ENCODE measurements at places on chromosomes 11 and 22.

DNA sequence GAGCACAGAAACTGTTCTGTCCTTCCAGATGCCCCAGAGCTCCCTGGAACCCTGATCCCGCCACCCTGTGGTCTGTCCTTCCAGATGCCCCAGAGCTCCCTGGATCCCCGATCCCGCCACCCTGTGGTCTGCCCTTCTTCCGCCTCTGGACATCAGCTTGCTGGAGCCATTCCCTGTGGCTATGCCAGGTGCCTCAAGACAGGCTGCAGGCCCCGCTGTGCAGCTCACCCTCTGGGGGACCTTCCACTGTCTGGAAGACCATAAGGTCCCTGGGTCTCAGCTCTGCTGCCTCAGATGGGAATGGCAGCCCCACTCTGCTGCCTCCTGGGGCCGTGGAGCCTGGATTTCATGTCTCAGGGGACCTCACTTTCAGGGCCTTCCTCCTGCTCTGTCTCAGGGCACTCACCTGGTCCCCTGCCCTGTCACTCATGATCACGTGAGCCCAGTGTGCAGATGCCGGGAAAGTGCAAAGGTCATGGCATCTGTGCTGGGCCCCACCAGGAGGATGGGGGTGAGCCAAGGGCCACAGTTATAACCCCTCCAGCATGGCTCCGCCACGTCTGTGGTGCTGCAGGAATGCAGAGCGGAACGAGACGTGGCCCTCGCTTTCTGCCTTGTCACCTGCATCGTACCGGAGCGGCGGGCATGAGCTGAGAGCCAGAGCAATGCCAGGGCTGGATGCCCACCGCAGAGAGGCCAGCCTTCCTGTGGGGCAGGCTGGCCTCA, 1520.7 kb downstream of the BRD1 start:
- no peak overlapping the region for H3K27ac ChIP-seq
- DNase-seq, result no peak

DNA sequence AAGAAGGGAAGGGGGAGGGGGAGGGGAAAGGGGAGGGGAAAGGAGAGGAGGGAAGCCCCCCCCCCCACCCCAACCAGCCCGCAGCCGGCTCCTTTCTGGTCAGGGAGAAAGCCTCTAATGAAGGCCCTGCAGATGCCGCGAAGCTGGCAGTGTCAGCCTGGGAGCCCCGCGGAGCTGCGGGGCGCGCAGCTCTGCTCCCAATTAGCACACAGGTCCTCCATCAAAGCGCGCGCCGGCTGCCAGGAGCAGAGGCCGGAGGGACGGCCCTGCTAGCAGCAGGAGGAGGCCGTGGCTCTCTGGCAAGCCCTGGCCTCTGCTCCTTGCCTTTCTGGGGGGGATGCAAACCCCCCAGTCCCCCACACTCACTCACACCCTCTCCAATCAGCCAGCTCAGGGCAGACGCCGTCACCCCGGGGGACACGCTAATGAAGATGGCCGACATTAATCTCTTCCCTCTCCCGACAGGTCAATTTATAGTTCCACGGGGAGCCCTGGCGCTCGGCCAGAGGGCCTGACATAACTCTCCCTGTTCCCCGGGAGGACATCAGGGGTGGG, 70.5 kb upstream of the TCF20 start:
- no peaks in the 10 kb centered on the region for H3K36me3 ChIP-seq
- H3K27me3 ChIP-seq, result peaks cover 24% of the 10 kb centered on the region
- no peak for DNase-seq
- no peaks in the 10 kb centered on the region for H3K4me1 ChIP-seq
- H3K27ac ChIP-seq, result no peak overlapping the region

DNA sequence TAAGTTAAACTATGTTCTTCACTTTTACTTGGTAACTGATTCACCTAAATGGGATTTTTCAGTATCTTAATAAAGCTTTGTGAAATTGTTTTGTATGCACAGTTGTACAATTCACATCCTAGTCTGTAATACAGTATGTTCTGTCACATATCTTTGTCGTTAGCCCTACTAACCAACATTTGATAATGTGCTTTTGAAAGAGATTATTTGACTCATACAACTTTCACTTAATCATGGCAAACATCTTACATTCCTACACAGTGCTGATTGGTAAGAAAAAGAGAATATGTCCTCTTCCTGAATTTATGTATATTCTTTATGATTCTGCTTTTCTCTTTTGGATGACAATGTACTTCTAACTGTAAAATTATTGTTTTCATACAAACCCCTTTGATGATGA, 234.5 kb downstream of the METTL15 start:
- no peak for DNase-seq
- no peaks in the 10 kb centered on the region for H3K27me3 ChIP-seq
- H3K27ac ChIP-seq, result no peak overlapping the region
- H3K36me3 ChIP-seq, result no peaks in the 10 kb centered on the region

DNA sequence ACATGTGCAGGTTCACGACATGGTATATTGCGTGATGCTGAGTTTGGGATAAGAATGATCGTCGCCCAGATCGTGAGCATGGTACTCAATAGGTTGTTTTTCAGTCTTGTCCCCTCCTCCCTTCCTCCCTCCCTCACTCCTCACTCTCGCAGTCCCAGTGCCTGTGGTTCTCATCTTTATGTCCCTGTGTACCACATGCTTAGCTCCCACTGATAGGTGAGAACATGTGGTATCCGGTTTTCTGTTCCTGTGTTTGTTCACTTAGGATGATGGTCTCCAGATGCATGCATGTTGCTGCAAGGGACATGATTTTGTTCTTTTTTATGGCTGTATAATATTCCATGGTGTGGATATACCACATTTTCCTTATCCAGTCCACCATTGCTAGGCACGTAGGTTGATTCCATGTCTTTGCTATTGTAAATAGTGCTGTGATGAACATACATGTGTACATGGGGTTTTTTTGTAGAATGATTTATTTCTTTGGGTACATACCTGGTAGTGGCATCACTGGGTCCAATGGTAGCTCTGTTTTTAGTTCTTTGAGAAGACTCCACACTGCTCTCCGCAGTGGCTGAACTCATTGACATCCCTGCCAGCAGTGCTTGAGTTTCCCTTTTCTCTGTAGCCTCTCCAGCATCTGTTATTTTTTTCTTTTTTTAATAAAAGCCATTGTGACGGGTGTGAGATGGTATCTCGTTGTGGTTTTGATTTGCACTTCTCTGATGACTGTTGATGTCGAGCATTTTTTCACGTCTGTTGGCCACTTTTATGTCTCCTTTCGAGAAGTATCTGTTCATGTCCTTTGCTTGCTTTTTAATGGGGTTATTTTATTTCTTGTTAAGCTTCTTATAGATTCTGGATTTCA, 16.4 kb downstream of the ZBED4 start:
- no peaks in the 10 kb centered on the region for H3K4me1 ChIP-seq
- H3K27ac ChIP-seq, result no peak overlapping the region
- H3K27me3 ChIP-seq, result no peaks in the 10 kb centered on the region

- peaks cover 34% of the 10 kb centered on the region for H3K4me1 ChIP-seq
- H3K4me3 ChIP-seq, result no peak overlapping the region
- no peaks in the 10 kb centered on the region for H3K27me3 ChIP-seq
- no peaks in the 10 kb centered on the region for H3K36me3 ChIP-seq
- DNase-seq, result peak; percentile 40
Measured at GRCh38 chr22:37195921-37196320, 7.9 kb upstream of the C1QTNF6 start.

GRCh38 chr11:17185938-17186337, 21.8 kb downstream of the PIK3C2A start:
- H3K36me3 ChIP-seq, result no peaks in the 10 kb centered on the region
- no peak for DNase-seq
- no peak overlapping the region for H3K4me3 ChIP-seq
- no peak overlapping the region for H3K27ac ChIP-seq

DNA sequence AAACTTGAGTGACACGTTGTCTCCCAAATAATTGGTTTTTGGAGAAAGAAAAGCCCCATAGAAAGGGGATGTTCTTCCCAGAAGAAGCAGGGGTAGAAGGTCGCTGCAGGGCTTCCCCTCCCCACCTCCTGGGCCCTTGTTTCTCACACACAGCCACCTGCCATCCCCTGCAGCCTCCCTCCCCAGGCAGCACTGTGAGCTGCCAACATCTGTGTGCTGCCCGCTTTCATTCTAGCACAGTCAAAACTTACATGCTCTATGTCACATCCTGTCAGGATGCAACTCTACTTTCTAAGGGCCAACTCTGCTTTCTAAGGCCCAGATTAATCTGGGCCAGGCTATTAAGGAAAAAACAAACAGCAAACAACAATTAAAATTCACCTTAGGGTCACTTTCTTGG, 309.4 kb upstream of the ZC3H12C start:
- no peak for DNase-seq
- no peaks in the 10 kb centered on the region for H3K4me1 ChIP-seq
- H3K4me3 ChIP-seq, result no peak overlapping the region
- H3K27me3 ChIP-seq, result no peaks in the 10 kb centered on the region

- no peak overlapping the region for H3K27ac ChIP-seq
- peaks cover 32% of the 10 kb centered on the region for H3K36me3 ChIP-seq
- no peaks in the 10 kb centered on the region for H3K27me3 ChIP-seq
- H3K4me1 ChIP-seq, result no peaks in the 10 kb centered on the region
- DNase-seq, result no peak
Measured at GRCh38 chr11:86438685-86439084, 64.0 kb downstream of the CCDC81 start.

- no peaks in the 10 kb centered on the region for H3K36me3 ChIP-seq
- no peak overlapping the region for H3K4me3 ChIP-seq
- H3K4me1 ChIP-seq, result no peaks in the 10 kb centered on the region
- DNase-seq, result no peak
- no peak overlapping the region for H3K27ac ChIP-seq
Measured at GRCh38 chr22:25092119-25092518, 107.5 kb upstream of the CRYBB3 start.

GRCh38 chr11:129278586-129279319, 86.6 kb upstream of the ARHGAP32 start:
- peak; percentile 54 for DNase-seq
- peak overlapping the region; percentile 71 for H3K4me3 ChIP-seq
- no peaks in the 10 kb centered on the region for H3K36me3 ChIP-seq
- H3K4me1 ChIP-seq, result peaks cover 11% of the 10 kb centered on the region

DNA sequence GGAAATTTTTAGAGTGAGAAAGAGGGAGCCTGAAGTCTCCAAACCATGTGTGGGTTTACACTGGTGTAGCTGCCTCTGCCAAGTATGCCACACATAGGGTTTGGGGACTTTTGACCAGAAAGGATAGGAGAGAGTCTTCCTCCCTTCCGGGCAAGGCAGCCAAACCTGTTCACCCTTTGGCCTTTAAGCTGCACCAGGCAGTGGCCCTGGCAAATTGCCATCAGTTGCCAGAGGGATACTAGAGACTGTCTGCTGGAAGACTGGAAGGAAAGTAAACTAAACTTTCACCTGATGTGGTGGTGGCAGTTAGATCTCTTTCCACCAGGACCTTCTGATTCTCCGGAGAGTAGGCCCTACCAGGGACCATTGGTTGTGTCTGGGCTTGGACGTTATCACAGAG, 1263.2 kb downstream of the FAM181B start:
- no peak overlapping the region for H3K4me3 ChIP-seq
- no peak overlapping the region for H3K27ac ChIP-seq
- H3K36me3 ChIP-seq, result no peaks in the 10 kb centered on the region
- no peak for DNase-seq
- H3K27me3 ChIP-seq, result no peaks in the 10 kb centered on the region
- no peaks in the 10 kb centered on the region for H3K4me1 ChIP-seq

DNA sequence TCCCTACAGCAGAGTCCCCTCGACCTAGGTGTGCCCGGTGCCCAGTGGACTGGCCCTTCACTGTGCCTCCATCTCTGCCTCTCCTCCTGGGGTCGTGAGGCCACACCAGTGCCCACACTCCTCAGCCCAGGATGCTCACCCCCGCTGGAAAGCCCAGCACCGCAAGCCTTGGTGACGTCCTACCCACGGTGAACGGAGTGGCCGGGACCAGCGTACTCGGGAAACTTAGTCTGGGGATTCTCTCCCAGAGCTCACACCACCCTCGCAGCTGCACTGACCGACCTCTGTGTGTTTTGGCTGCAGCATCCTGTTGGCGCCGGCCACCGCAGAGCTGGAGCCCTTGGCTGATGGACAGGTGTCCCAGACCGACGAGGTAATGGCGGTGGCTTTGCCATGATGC, 35.5 kb upstream of the KRTAP5-7 start:
- no peaks in the 10 kb centered on the region for H3K4me1 ChIP-seq
- H3K27ac ChIP-seq, result no peak overlapping the region
- no peaks in the 10 kb centered on the region for H3K27me3 ChIP-seq
- no peak overlapping the region for H3K4me3 ChIP-seq

DNA sequence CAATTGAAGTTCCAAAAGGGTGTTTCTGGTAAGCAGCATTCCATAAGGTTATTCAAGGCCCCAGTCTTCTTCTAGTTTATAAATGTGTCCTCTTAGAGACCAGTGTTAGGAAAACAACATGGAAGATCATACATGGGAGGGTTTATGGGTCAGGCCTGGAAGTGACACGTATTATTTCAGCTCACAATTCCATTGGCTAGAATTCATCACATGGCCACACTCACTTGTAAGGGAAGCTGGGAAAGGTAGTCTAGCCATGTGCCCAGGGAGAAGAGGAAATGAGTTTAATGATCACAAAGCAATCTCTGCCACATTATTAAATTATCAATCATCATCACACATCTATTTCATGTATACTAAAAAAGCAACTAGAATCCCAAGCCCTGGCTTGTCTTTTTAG, 181.7 kb upstream of the TBCEL start:
- H3K4me3 ChIP-seq, result no peak overlapping the region
- H3K36me3 ChIP-seq, result no peaks in the 10 kb centered on the region
- H3K4me1 ChIP-seq, result no peaks in the 10 kb centered on the region
- no peak overlapping the region for H3K27ac ChIP-seq
- H3K27me3 ChIP-seq, result no peaks in the 10 kb centered on the region
- DNase-seq, result no peak

GRCh38 chr11:19380375-19380774, 139.6 kb upstream of the E2F8 start:
- no peak overlapping the region for H3K27ac ChIP-seq
- no peak for DNase-seq
- no peak overlapping the region for H3K4me3 ChIP-seq
- no peaks in the 10 kb centered on the region for H3K36me3 ChIP-seq
- peaks cover 17% of the 10 kb centered on the region for H3K27me3 ChIP-seq
- H3K4me1 ChIP-seq, result no peaks in the 10 kb centered on the region

GRCh38 chr11:33222052-33222750, 35.0 kb upstream of the HIPK3 start:
- no peaks in the 10 kb centered on the region for H3K27me3 ChIP-seq
- no peak overlapping the region for H3K4me3 ChIP-seq
- no peaks in the 10 kb centered on the region for H3K36me3 ChIP-seq
- no peak overlapping the region for H3K27ac ChIP-seq
- H3K4me1 ChIP-seq, result no peaks in the 10 kb centered on the region

GRCh38 chr11:22221143-22221542, 28.3 kb downstream of the ANO5 start:
- H3K27ac ChIP-seq, result no peak overlapping the region
- no peak for DNase-seq
- no peaks in the 10 kb centered on the region for H3K4me1 ChIP-seq

- no peaks in the 10 kb centered on the region for H3K27me3 ChIP-seq
- no peaks in the 10 kb centered on the region for H3K36me3 ChIP-seq
- H3K4me1 ChIP-seq, result no peaks in the 10 kb centered on the region
Measured at GRCh38 chr11:4891996-4892640, 10.4 kb downstream of the OR51T1 start.

Data from psoas muscle (tissue), 8 donors.